ENCODE measurements at places on chromosomes 6 and 20.

- DNase-seq: no peak
These were observed 74.0 kb downstream of the ANKRD6 start for GRCh38 chr6:89506716-89507617.

- no peak for DNase-seq
These were observed 9.3 kb upstream of the NCR2 start for GRCh38 chr6:41326092-41326491.

GRCh38 chr6:156940221-156940620 is 163.0 kb downstream of the ARID1B start:
- no peak for DNase-seq

DNA sequence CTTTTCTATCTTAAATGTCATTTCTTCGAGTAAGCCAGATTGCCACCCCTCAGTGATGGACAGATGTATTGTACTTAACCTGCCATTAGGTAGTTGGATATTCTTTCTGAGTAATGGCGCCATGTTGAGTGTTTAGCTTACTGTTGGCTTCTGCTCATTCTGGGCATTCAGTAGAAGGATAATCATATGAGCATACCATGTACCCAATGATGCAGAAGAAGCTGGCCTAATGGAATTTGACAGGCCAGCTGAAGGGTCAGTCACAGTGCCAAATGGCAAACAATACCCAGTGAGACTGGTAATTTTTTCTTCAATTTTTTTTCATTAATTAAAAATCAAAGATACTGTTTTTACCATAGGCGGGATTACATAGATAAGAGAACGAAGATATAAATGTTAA is 1010.8 kb upstream of the EYS start:
- no peak for DNase-seq

GRCh38 chr6:4017058-4017739 is 61.7 kb downstream of the FAM217A start:
- DNase-seq: no peak

DNA sequence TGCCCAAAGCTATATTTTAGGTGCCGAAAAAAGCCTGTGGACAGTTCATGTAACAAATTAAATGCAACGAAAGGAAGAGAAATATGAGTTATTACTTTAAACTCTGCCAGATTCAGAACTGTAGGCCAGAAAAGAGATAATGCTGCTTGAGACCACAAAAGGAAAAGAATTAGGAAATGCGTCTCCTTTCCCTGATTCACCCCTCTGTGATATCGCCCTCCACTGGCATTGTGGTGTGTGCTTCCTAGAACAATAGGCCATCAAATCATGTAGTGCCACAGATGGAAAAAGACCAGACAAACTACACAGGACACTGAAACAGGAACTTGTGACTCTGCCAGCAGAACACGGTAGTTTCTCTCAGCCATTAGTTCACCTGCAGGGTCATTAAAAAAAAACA is 14.7 kb upstream of the LAMA4 start:
- no peak for DNase-seq

DNA sequence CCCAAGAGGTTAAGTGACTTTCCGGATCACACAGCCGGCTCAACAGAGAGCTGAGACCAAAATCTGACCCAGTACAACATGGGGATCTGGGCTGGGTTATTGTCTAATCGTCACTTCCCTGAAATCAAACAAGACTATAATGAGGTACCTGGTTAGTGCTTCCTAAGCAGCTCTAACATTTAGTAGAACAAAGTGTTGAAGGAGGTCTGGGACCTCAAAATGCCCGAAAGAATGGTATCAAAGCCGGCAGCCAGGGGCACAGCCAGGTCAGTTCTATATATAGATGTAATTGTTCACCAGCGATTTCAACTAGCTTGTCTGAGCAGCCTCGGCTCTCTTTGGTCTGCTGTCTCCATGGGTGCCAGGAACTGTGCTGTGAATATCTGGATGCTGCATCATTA is 245.5 kb upstream of the ECI2 start:
- no peak for DNase-seq

DNA sequence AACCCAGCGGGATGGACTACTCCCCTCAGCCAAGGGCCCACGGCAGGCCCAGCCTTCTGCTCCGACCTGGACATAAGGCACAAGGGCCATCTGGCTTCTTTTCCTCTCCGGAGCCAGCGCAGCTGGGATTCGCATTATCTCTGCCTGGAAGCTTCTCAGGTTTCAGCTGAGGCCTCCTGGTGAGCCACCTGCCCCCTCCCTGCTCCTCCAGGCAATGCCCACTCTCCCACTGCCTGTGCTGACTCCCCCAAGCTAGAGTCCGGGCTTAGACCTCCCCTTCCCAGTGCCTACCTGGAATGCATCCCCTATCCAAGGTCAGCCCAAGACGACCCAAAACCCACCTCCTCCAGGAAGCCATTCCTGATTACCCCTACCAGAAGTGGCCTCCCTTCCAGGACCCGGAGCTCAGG is 60.7 kb downstream of the EZR start:
- no peak for DNase-seq

- no peak for DNase-seq
These were observed 96.9 kb downstream of the MKKS start for GRCh38 chr20:10336959-10337729.

DNA sequence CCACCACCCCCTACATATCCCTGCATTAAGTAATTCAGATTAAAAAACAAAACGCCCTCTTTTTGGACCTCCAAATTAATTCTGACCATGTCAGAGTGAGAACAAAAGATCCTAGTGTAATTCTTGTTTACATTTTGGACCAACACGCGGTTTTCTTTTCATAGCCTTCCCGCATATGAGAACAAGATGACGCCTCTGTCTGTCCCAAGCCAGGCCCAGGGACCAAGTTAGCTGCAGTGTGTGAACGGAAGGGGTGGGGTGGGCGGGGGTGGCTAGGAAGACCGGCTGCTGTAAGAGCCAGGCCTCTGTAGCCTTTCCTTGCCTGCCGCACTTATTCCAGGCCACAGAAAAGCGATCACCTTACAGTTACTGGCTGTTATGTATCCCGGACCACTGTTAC is 68.0 kb downstream of the PLCG1 start:
- no peak for DNase-seq

DNA sequence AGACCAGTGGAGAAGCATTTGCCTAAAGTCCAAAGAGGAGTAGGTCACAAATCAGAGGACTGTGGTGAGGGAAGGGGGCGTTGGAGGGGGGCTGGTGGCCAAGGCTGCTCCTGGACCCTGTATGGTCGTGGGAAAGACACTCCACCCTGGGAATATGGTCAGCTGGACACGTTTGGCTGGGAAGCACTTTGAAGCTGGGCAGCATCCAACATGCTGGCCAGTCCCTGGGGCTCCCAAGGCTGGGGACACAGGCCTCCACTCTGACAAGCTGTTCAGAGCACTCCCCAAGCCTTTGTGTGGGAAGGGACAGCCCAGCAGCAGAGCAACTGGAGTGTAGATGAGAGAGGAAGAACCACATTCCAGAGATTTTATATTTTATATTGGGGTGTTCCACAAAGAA is 203.2 kb downstream of the ANKRD60 start:
- no peak for DNase-seq

DNA sequence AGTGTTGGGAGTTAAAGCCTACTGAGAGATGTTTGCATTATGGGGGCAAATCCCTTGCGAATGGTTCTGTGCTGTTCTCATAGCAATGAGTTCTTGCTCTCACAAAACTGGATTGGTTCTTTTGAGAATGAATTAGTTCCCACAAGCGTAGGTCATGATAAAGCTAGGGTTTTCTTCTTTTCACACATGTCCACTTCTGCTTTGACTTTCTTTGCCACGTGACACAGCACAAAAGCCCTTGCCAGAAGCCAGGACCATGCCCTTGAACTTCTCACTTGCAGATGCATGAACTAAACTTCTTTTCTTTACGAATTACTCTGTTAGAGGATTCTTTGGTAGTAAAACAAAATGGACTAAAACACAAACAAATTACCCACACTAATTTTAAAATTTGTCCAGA is 922.8 kb downstream of the EPHA7 start:
- no peak for DNase-seq

DNA sequence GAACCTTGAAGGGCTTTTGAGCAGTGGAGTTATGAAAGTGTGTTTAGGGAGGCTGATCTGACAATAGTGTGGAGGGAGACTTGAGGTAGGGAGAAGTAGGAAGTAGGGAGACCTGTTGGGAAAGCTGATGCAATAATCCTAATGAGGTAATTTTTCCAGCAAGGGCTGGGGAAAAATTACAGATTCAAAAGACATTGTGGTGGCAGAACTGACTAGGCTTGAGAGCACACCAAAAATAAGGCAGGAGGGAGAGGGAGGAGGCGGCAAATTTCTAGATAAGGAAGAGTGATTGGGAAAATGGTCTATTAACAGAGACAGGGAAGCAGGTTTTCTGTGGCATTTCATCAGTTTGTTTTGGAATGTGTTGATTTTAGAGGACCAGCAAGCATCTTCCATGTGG is 5.5 kb downstream of the PRRT1 start:
- no peak for DNase-seq

DNA sequence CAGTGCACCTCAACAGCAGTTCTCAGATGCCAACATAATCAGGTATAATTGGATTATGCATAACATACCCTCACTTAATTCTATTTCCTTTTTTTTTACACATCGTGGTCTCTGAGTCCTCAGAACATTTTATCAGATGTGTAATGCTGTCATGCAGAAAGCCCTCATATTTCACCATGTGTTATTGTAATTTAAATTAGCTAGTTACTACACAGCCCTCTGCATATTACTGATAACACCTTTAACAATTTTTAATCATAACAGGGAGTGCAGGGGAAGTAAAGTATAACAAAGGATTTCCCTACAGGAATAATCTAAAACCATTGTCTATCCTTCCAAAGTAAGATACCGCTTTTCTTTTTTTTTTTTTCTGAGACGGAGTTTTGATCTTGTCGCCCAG is 91.9 kb upstream of the CCDC28A start:
- DNase-seq: no peak

- no peak for DNase-seq
These were observed 16.1 kb upstream of the SLC17A3 start for GRCh38 chr6:25889877-25890853.

GRCh38 chr20:42697962-42698361 is 491.7 kb downstream of the PTPRT start:
- DNase-seq: no peak

- DNase-seq: no peak
These were observed 96.6 kb downstream of the DLGAP4 start for GRCh38 chr20:36402708-36403107.

GRCh38 chr6:33076406-33076934 is 680 bp downstream of the HLA-DPB1 start:
- DNase-seq: no peak

DNA sequence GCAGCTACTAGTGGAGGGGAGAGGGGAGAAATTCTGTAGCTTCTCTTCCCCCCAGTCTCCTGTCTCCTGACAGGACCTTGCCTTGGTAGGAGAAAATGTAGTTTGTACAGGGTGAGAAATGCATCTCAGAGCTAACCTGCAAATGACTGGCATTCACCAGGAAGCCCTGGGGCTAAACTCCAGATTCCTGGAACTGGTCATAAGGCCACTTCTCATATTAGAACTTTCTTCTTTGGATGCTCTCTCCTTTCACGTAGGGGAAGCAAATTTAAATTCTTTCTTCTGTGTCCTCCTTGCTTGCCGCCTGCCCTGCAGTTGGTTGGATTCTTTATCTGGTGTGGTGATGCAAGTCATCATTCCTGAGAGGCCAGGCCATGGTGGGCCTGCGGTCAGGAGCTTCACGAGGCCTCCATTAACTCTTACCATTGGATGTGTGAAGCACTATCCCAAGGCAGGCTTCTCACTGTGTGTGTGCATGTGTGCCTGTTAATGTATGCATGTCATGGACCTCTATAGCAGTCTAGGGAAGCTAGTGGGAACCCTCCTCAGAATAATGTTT is 182.0 kb downstream of the PHF3 start:
- DNase-seq: no peak

GRCh38 chr20:17233626-17234025 is 6.8 kb downstream of the PCSK2 start:
- no peak for DNase-seq

GRCh38 chr6:45617441-45617840 is 239.7 kb upstream of the SUPT3H start:
- DNase-seq: no peak

- DNase-seq: no peak
These were observed 10.1 kb upstream of the MRGBP start for GRCh38 chr20:62786157-62786556.

DNA sequence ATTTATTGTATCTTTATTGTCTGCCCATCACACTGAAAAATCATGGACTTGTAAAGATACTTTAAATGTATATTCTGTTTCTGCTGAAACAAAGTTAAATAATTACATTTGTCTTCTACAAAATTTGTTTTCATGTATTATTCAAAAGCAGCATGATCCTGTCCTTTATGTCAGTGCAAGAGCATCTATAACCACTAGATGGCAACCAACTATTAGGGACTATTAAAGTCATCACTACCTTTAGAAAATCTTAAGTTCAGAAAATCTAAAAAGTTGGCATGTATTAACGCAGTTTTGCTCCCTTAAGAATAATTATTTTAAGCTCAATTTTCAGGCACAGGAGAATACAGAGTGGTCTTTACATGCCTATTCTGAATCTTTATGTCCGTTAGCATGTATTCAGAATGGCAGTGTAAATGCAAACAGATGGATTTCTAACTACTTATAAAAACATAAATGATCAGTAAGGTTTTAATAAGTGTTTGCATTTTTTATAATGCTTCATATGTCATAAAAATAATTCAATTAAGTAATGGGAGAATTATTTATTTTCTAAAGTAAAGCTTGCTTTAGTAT is 17.8 kb downstream of the TMEM30A start:
- DNase-seq: no peak

- DNase-seq: peak; percentile 71
These were observed 73.7 kb downstream of the EDN1 start for GRCh38 chr6:12363651-12364381.

GRCh38 chr20:20894280-20894679 is 181.8 kb upstream of the RALGAPA2 start:
- DNase-seq: no peak

DNA sequence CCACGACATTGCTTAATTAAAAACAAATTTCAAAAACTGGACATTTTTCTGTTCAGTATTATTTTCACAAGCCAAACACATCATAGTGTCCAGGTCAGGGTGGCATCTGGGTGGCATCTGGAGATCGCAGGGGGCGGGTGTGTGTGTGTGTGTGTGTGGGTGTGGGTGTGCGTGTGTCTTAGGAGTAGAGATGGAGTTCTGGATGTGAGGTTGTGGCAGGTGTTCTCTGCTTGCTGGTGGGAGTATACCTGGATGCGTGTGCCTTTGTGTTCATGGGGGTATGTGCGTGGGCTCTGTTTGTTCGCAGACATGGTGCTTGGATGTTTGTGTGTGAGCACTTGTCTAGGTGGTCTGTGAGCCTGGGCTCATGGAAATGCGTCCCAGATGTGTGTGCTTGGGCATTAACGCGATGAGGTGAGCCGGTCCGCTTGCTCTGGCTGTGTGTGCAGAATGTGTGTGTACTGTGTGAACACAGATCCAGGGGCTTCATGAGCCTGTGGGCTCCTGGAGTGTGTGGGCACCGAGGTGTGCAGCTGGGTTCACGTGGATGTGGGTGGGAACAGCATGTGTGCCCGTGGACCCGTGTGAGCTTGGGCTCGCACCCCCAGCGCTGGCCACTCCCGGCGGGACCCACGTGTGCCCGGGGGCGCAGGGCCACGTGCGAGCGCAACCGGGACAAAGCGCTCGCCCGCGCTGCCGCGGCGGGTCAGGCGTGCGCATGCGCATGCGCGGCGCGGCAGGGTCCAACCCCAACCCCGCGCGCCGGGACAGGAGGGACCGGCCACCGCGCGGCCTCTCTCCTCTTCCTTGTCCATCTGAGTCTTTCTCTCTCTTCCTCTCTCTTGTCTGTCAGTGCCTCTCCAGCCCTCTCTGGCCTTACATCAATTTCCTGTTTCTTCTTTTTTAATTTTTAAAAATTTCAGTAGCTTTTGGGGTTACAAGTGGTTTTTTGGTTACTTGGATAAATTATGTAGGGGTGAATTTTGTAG is 60.4 kb downstream of the SRC start:
- DNase-seq: peak; percentile 80

- DNase-seq: no peak
These were observed 91.5 kb downstream of the FAM50B start for GRCh38 chr6:3940703-3941102.

Measured in GM06990 (cell line).